ENCODE measurements at places on chromosomes 13 and 19.

DNA sequence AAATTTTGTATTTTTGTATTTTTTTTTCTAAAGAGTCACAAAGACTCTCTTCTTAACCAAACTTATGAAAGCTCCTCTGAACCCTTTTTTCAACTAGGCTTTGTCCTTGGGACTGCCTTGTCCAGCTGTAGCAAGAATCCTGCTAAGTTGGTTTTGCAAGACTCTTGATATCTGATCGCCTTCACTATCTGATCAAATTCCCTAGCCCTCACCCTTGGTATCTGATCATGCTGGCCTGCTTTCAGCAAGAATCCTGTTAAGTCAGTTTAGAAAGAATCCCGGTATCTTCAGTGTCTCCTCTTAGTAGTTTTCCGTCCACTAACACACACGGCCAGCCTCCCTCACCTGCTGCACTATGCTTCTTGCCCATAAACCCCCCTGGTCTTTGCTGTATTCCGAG is 1.9 kb upstream of the SIGLEC5 start:
- DNase-seq, result no peak

GRCh38 chr13:76267216-76267615 is 619.0 kb downstream of the KCTD12 start:
- no peak for DNase-seq

- no peak for DNase-seq
Measured at GRCh38 chr13:27921421-27921960, 1.7 kb downstream of the PDX1 start.

DNA sequence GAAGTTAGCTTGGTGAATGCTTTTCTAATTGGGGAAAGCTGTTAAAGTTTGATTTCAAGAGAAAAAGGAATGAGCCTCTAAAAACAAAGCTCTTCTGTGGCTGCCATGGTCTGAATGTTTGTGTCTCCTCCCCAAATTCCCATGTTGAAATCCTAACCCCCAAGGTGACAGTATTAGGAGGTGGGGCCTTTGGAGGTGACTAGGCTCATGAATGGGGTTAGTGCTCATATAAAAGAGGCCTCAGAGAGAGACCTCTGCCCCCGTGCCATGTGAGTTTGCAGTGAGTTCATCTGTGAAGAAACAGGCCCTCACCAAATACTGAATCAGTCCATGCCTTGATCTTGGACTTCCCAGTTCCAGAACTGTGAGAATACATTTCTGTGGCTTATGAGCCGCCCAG is 56.5 kb downstream of the ARHGEF7 start:
- DNase-seq, result no peak

DNA sequence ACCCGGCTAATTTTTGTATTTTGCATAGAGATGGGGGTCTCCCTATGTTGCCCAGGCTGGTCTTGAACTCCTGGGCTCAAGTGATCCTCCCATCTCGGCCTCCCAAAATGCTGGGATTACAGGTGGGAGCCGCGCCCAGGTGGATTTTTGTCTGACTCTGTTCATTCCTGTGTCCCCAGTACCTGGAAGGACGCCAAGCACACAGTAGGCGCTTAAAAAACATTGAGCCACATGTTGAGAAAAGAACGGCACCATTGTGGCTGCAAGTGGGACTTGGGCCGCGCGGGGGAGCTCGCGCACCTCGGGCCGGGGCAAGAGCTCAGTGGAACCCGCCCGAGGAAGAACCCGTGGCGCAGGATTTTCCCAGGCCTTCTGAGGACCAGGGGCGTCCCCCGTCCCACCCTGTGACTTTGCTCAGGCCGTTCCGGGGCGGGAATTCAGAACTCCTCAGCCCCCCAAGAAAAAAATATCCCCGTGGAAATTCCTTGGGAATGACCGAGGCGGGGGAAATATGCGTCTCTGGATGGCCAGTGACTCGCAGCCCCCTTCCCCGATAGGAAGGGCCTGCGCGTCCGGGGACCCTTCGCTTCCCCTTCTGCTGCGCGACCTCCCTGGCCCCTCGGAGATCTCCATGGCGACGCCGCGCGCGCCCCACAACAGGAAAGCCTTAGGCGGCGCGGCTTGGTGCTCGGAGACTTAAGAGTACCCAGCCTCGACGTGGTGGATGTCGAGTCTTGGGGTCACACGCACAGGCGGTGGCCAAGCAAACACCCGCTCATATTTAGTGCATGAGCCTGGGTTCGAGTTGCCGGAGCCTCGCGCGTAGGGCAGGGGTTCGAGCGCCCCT is 1.4 kb upstream of the ICAM1 start:
- peak; percentile 74 for DNase-seq

DNA sequence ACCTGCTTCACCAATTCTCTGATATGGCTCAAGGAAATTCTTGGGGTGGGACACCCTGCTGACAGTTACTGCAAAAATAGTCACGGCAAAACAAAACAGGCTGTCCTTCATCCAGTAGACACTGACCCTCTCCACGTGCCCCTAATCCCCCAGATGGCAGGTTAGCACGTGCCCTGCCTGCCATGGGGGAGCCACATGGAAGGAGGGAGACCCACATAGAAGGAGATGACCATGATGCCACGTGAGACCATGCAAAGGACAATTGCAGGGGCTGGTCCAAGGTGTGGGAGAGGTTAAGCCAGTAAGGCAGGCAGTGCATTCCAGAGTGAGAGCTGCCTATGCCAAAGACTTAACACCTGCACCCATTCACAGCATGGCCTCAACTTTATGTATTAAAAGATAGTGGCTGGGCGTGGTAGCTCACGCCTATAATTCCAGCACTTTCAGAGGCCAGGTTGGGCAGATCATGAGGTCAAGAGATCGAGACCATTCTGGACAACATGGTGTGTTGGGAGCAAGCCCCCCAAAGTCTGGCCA is 82.7 kb downstream of the ZNF429 start:
- no peak for DNase-seq

DNA sequence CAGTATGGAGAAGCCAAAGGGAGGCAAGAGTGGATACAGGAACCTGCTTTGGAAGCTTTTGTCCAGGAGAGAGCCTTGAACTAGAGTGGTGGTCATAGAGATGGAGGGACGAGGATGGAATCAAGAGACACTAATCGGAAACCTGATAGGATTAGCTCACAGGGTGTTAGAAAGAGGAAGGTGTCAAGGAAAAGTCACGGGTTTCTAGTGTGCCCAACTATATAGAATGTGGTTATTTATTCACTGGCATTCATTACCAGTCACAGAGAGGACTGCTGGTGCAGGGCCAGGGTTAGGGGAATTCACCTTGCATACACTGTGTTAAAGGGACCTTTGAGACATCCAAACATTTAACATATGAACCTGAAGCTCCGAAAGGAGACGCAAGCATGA is 43.4 kb upstream of the URAD start:
- no peak for DNase-seq

- peak; percentile 5 for DNase-seq
Measured at GRCh38 chr19:9075064-9075949, 11.6 kb upstream of the OR1M1 start.

- DNase-seq, result no peak
Measured at GRCh38 chr19:34172661-34173192, 423 bp downstream of the LSM14A start.

GRCh38 chr19:47284324-47284899 is 9.7 kb downstream of the INAFM1 start:
- no peak for DNase-seq

DNA sequence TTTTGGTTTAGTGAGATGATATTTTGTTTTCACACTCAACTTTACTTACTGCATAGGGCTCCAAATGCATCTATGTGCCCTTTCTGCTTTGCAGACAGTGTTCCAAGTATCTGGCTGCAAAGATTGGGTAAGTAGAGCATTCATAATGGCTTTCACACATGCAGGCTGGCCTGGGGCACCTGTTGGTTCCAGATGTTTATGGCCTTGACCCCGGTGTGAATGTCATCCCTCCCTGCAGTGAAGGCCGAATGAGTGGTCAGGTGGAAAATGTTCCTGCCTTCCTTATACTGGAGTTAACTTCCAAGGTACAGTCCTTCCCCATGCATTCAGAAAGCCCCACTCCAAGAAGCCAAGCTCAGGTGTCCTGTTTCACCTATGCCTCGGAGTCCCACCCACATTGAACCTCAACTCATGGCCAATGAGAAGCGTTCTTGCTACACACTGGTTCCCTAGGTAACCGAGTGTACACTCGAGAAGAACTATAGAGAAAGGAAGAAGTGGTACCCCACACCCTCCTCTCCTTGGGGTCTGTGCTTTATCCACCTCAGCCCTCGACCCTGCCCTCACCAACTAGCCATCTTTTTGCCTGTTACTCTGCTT is 23.0 kb upstream of the ZNF536 start:
- no peak for DNase-seq

GRCh38 chr13:60091573-60091972 is 72.2 kb downstream of the DIAPH3 start:
- DNase-seq, result no peak

DNA sequence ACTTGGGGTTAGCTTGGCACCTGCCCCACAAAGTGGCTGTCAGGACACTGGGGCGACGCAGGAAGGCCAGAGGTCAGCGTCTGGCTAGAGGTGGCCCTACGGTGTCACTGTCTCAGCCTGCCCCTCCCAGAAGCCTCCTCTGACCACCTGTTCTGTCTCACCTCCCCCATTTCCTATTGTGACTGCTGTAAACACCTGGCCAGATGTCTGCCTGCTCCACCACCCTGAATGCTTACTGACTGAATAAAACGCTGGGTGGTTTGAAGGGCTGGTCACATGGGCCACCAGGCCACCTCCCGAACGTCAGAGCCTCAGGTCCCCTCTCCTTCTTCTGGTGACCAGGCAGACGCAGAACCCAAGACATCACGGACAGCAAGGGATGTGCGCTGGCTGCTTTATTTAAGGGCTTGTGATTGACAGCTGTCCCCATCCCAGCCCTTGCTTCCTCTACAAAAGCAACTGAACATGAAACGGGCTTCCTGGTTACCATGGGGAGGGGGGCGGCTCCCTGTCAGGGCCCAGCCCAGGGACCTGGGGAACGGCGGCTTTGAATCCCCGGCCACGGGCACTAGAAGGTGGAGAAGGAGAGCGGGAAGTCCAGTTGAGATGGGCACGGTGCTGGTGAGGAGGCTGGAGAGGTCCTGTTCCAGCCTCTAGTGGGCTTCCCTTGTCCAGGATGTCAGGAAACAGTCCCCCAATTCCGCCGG is 6.2 kb downstream of the ELOF1 start:
- DNase-seq, result no peak

DNA sequence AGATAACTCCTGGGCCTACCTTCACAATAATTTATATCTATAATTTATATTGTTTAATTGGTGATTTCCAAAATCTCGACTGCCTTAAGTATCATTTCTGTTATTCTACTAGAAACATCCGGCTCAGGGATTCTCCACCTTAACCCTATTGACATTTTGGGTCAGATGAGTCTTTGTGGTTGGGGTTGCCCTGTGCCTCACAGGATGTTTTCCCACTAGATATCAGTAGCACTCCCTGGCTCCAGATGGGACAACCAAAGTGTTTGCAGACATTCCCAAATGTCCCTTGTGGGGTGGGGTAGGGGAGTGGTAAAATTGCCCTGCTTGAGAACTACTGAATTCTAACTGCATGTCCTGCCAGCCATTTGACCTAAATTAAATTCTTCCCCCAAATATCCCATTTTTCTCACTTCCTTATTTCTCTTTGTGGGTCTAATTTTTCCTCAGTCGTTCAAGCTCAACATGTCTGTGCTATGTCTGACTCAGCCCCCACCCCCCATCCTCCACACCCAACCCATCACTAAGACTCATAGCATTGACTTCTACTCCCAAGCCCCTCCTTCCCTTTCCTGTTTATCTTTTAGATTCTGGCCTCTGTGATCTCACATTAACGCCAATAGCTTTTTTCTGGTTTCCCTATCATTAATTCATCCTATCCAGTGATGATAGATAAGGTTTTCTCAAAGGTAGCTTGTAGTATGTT is 545.1 kb downstream of the EFNB2 start:
- DNase-seq, result no peak

- DNase-seq, result no peak
Measured at GRCh38 chr19:58338825-58339558, 12.2 kb downstream of the ZSCAN22 start.

GRCh38 chr19:19297759-19298158 is 22.6 kb downstream of the SUGP1 start:
- no peak for DNase-seq

DNA sequence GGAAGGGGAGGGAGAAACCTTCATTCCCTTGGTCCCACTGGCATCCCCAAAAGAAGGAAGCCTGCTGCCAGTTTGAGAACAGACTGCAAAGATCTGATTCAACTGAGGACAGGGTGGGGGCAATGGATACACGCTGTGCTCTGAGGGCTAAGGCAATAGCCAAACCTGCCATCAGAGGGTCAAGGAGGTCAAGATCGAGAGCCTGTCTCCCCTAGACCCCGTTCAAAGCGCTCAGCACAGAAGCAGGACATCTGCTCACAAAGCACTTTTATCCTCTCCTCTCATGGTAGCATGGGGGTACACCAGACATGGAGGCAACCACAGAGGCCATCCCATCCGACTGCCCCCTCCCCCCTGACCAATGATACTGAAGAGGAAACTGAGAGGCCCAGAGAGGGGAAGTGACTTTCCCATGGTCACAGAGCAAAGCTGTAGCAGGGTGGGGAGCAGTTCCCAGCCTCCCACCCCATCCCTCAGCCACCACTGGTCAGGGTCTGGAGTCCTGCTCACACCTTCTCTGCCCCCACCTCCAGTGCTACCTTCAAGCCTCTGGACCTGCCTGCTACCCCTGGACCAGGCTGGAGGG is 11.1 kb downstream of the POU2F2 start:
- no peak for DNase-seq

- DNase-seq, result no peak
Measured at GRCh38 chr19:52963247-52963618, 552 bp upstream of the ZNF816 start.

DNA sequence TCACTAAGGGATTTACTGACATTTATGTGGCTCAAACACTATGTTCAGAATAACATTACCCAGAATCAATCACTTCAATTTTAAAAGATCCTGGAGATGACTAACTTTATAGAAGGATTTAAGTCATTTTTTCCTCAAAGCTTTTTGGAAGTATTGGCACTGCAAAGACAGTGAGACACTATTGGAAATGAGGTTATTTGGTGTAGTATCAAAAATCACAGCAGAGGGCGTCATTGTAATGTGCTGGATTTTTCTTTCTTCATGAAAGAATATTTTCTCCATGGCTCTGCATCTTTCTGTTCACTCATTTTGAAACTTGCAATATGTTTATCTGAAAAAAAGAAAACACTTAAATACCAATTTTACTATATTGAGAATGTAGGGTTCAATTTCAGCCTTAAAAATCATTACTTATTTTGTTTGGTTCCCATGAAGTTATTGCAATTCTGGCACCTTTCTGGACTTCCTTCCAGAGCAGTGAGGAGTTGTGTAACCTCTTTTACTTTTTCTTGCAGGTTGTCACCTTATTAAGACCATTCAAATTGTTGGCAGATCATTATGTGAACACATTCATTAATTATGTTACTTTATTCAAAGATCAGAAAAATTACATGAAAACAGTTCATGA is 3.7 kb upstream of the CSNK1A1L start:
- DNase-seq, result no peak

GRCh38 chr13:29449726-29450125 is 145.8 kb downstream of the SLC7A1 start:
- no peak for DNase-seq

- DNase-seq, result no peak
Measured at GRCh38 chr19:30969591-30969990, 379.6 kb downstream of the TSHZ3 start.
